ENCODE measurements at places on chromosomes 7 and 10.

GRCh38 chr7:20596653-20597052, 18.8 kb upstream of the ABCB5 start:
- no peak for DNase-seq

GRCh38 chr10:63605197-63605967, 84.2 kb downstream of the REEP3 start:
- no peak for DNase-seq

- DNase-seq, result no peak
Measured at GRCh38 chr7:34341326-34341725, 316.7 kb upstream of the NPSR1 start.

DNA sequence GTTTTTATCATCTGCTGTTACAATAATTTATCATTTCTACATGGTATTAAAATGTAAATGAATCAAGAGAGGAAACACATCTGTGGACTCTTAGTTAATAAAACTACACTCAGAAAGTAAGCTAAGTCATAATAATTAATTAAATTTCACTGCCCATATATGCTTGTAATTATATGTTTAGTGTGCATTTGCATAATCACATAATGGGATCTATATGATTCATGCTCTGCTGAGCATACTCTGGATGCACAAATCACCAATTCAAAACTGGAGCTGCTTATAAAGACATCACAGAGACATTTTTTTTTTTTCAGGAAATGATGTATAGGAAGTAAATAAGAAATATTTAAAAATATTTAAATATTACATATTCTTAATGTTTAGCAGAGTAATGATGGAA, 151.6 kb upstream of the STEAP4 start:
- no peak for DNase-seq

DNA sequence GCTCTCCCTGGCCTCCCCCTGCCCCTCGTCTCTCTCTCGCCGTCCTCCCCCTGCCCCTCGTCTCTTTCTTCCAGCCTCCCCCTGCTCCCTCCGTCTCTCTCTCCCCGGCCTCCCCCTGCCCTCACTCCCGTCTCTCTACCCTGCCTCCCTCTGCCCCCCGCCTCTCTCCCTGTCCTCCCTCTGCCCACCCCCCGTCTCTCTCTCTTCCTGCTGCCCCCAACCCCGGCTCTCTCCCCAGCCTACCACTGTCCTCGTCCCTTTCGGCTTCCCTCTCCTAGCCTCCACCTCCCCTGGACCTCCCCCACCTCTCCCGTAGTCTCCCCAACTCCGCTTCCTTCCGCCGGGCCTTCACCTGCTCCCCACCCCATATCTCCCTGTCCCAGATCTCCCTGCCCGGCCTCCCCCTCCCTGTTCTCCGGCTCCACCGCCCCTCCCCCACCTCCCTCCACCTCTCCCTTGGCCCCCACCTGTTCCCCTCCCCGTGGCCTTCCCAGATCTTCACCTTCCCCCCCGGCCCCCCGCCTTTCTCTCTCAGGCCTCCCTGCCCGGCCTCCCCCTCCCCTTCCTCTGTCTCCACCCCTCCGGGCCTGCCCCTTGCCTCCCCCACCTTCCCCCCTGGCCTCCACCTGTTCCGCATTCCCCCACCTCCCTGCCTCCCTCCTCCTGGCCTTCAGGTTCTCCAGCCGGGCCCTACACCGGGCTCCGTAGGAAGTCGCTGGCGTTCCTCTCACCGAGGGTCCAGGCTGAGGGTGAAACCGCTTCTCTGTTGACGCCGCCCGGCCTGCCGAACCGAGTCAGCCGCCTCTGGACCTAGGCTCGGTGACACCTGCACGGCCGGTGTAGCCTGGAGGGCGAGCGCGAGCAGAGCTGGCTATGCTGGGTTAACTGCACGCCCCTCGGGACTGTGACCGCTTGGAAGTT, 1.2 kb downstream of the GET4 start:
- no peak for DNase-seq

DNA sequence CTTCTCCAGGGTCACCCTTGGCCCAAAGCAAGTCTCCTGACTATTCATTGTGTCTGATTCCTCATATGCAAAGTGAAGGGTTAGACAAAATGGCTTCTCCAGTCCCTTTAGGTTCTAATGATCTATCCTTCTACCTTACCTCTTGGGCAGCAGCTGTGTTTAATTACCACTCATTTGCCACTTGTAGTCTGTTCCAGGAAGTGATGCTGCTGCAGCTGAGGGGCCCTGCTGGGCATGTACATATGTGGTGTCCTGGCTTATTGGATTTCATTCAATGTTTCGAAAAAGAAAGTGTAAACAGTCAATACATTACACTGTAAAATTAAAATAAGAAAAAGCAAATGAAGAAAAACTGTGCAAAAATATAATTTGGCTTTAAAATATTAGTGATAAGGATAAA, 36.6 kb downstream of the SCIN start:
- DNase-seq, result no peak

- DNase-seq, result no peak
Measured at GRCh38 chr7:100789055-100789454, 38.3 kb downstream of the EPHB4 start.

GRCh38 chr10:74058658-74059057, 60.7 kb downstream of the VCL start:
- no peak for DNase-seq

DNA sequence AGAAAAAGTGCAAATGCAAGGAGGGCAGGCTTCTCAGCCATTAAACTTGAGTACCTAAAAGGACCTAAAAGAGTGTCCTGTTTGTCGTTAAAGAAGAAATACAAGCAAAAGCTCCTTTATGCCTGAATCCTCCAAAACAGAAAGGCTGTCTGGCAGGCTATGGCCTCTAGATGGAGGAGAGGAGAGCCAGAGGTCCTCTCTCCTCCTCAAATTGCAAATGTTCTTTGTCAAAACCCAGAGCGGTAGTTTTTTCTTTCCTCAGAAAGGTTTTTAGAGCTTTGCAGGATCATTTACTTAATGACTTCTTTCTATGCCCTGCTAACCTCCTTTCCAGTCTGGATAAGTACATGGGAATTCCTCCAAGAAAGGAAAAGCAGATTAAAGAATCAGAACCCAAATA, 1.9 kb upstream of the SORCS1 start:
- DNase-seq, result no peak

GRCh38 chr7:138207555-138207971, 131.3 kb downstream of the AKR1D1 start:
- DNase-seq, result no peak

GRCh38 chr10:24249829-24250415, 41.0 kb downstream of the KIAA1217 start:
- no peak for DNase-seq

Measured in stimulated activated CD4-positive, alpha-beta T cell treated with anti-CD3 and anti-CD28 coated beads, Interleukin-12 subunit alpha, Interleukin-12 subunit beta, amount 100 ng/mL, for 24 hours (primary cell).